ENCODE measurements at places on chromosomes 16 and 17.

DNA sequence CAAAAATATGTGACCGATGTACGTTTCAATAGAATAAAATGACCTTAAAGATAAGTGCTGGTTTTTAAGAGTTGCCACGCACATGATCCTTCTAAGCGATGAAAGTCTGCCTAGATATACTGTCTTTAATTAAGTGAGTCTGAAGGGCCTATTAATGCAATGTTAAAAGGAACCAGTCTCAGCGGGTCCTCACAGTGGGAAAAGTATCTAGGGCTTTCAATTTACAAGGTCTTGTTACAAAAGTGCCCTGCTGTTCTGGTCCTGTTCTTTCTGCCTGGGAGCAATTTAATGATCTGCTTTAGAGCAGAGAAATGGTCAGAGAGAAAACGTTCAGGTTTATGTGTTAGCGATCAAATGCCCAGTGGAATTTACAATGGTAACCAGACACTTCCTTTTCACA, 864.0 kb downstream of the KCNJ2 start:
- DNase-seq, result no peak

- DNase-seq, result no peak
Observed at GRCh38 chr17:36104701-36105181, 1.1 kb downstream of the CCL4 start.

DNA sequence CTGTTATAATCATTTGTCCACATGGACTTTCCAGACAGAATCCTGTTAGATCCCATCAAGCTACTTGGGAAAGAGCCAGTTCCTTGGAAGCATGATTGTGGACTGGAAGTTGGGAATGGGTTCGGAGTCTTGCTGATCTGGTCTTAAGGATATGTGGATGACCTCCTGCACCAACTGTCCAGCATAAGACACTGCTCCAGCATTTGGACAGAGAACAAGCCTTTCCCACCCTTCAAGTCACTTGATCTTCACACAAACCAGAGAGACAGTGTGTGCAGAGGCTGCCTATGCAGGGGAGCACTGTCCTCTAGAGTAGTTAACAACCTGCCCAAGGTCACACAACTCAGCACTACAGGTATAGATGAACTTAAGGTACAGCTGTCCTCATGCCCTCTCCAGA, 5.8 kb upstream of the MT1B start:
- DNase-seq, result no peak

GRCh38 chr17:80133626-80133970, 13.3 kb downstream of the EIF4A3 start:
- no peak for DNase-seq

- DNase-seq, result no peak
Observed at GRCh38 chr17:7839876-7840261, 5.9 kb downstream of the KDM6B start.

GRCh38 chr16:87472935-87473334, 19.9 kb downstream of the ZCCHC14 start:
- DNase-seq, result no peak

- no peak for DNase-seq
Observed at GRCh38 chr17:31650756-31651520, 208.1 kb downstream of the COPRS start.

- no peak for DNase-seq
Observed at GRCh38 chr17:60960398-60961065, 282.9 kb downstream of the BCAS3 start.

DNA sequence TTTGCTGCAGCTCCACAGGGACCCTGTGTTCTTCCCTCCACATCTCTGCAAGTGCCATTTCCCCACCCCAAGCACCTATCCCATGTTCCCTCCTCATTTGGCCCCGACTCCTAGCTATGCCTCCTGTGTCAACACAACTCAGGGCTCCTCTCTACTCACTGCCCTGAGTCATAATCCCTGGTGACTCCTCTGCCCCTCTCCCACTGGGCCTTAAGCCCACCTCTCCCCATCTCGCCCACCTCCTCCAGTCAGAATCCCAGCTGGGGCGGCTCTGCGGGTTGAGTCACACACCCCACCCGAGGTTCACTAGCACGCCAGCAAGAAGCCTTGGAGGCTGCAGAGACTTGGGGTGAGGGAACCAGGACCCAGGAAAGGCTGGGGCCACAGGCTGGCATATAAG, 346.2 kb downstream of the FOXL1 start:
- no peak for DNase-seq

- no peak for DNase-seq
Observed at GRCh38 chr17:27808628-27809027, 8.3 kb upstream of the NOS2 start.

DNA sequence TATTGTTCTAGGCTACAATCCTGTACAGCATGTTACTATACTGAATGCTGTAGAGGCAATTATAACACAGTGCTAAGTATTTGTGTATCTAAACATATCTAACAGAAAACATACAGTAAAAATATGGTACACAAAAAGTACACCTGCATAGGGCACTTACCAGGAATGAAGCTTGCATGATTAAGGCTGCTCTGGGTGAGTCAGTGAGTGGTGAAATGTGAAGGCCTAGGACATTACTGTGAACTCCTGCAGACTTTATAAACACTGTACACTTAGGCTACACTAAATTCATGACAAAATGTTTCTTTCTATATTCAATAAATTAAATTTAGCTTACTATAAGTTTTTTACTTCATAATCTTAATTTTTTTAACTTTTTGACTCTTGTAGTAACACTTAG, 37.1 kb downstream of the AMFR start:
- no peak for DNase-seq

DNA sequence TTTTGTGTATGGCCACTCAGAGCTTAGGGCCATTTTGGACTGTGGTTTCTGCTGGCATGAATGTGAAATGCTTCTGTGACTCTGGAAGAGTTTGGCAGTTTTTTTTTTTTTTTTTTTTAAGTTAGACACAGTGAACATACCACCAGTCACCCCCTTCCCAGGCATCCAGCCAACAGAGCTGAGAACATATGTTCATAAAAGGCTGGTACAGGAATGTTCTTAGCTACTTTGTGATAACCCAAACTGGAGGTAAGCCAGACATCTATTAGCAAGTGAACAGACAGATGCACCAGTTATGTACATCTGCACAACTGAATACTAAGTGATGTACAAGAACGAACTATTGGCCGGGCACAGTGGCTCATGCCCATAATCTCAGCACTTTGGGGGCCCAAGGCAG, 92.7 kb downstream of the ABCC1 start:
- no peak for DNase-seq

DNA sequence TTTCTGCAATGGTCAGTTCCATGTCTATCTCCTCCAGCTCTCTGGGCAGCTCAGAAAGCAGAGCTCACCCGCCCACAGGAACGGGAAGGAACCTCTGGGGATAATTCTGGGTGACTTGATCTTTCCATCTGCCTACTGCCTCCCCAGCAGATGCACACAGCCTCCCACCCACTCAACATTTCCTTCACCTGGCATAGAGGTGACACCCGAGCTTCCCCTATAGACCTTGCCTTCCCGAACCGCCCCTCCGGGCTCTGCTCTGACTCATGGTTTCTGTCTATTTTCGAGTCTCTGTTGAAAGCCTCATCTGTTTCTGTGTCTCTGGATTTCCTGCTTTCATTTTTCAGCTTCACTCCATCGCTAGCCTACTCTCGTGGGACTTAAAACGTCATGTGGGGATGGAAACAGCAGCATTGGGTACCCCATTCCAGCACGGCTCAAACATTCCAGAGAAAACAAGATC, 11.4 kb downstream of the GGA3 start:
- DNase-seq, result peak; percentile 39

DNA sequence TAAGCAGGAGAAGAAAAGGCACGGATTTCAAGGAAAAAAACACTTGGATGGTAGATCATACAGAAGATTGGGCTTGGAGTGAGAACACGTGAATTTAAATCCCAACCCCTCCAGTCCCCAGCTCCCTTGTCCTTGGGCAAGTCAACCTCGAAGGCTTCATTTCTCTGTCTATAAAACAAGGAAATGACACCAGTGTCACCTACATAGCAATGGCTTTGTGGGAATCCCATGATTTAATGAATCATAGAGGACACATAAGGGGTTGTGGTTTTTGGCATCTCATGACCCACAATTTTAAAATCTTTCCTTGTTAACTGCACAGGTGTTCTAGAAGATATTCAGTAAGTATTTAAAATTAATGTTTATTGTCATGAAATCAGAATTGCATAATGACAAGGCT, 8.2 kb upstream of the CCL2 start:
- no peak for DNase-seq

DNA sequence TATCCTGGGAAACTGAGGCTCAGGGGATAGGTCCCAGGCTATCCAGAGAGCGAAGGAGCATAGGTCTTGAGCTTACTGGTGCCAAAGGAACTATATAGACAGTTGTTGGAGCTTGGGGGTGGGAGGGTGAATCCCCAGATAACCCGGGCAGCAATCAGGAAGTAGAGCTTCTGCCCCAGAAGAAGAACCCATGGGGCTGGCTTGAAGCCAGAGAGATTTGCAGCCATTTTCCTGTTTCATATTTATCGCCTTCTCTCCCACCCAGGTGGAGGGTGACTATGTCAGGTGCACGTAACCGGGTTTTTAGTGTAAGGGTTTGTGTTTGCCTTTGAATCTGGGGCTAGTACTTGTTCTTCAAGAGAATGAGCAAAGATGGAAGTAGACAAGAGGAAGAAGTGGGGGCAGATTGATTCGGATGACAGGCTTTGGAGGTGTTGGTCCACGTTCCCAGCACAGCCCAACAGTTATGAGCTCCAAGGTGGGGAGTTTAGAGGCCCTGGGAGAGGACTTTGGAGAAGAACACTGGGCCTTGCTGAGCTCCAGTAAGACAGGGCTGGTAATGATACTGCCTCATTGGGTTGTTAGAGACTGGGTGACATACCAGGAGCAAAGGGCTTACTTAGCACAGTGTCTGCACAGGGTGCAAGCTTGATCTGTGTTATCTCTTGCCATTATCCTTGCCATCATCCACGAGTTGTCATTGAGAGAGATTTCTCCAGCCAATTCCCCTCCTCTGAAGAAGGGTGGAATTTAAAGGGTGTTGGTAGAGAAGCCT, 145.6 kb downstream of the CCDC182 start:
- no peak for DNase-seq

GRCh38 chr17:31369266-31369665, 22.2 kb upstream of the RAB11FIP4 start:
- DNase-seq, result peak; percentile 38

DNA sequence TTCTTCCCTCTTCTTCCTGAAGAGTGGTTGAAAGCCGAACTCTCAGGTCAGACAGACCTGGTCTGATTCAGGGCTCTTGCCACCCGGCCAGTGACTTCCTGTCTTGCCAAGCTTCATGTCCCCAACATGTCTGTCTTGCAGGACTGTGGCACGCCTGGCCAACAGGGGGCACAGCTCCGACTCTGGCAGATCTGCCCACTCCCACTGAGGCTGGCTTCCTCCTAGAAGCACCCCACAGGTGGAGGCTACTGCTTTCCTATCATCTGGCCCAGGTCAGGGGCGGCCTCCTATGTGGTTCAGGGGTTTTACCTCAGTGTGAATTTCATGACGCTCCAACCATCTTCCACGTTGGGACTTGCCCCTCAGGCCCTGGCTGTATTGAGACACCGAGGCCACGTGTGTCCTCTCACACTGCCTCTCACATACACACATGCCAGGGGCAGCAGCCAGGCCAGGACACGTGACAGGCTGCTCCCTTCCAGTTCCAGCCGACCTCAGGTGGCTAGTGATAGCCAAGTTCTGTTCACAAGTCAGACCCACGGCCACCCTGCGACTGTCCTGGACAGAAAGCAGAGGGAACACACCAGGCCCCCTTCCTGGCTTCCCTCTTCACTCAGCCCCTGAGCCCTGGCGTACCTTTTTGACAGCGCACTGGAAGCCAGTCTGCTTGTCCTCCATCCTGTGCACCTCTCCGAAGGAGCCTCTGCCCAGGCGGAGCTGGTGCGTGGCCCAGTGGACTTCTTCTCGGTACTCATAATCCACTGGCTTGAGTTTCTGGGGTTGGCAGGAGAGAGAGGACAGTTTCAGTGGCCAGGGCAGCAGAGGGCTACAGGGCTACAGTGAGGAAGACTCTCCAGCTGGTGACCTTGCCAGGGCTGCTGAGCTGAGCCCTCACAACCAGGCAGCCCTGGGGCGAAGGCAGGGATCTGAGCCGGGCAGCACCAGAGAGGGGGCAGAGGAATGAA, 22.6 kb upstream of the SPATA32 start:
- DNase-seq, result no peak

DNA sequence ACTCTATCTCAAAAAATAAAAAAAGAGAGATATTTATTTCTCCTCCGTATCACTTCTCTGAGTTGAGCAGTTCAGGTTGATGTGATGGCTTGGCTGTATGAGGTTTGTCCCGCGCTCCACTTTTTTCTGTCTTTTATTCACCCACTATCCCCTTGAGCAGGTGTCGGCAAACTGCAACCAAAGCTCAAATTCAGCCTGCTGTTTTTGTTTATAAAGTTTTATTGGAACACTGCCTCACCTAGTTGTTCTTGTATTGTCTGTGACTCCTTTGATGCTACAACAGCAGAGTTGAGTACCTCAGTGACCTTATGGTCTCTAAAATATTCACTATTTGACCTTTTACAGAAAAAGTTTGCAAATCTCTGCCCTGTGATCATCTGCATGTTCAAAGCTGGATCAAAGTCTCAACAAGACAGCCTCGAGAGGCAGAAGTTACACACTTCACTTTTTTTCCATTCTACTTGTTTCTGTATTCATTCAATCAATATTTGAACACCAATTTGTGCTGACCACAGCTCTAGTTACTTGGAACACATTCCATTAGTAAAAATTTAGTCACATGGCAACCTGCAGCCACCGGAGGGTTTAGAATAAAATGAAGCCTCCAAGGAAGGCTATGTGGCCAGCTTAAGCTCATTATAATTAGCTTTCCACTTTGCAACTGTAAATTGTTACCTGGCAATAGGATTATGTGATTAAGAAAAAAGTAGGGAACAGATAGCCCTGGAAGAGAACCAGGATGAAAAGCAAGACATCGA, 945.8 kb downstream of the KCNJ2 start:
- DNase-seq, result no peak

DNA sequence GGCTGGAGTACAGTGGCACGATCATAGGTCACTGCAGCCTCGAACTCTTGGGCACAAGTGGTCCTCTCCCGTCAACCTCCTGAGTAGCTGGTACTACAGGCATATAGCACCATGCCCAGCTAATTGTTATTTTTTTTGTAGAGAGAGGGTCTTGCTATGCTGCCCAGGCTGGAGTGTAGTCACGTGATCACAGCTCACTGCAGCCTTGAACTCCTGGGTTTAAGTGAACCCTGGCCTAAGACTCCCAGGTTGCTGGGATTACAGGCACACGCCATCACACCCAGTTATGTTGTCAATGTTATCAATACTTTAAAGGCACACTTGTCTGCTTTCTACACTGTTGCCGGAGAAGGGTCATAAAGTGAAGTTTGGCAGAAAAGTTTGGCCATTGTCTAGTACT, 22.0 kb upstream of the LASP1NB start:
- no peak for DNase-seq

DNA sequence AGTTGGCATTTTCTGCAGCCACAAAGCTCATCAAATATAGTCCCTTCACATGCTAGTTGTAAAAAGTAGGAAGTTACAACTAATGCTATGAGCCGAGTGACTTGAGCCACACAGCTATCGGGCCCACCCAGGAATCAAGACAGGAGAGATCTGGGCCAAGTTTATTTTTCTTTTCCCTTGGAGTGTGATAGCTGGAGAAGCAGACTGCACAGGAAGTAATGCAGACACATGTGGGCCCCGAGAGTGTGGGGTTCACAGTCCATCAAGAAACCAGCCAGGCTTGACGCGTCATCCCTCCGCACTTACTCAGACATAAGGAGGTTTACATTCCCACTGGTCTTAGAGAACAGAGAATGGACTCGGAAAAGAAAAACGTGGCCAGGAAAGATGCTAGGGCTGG, 403.1 kb upstream of the CDH11 start:
- no peak for DNase-seq

All from foreskin melanocyte (primary cell).